ENCODE measurements at places on chromosomes 16 and 17.

GRCh38 chr17:20315311-20315710, 152.0 kb downstream of the LGALS9B start:
- no peak for DNase-seq

GRCh38 chr17:76276069-76276431, 10.9 kb downstream of the UBALD2 start:
- DNase-seq = no peak

- no peak for DNase-seq
These were observed 7.4 kb downstream of the FAM171A2 start for GRCh38 chr17:44356241-44356640.

DNA sequence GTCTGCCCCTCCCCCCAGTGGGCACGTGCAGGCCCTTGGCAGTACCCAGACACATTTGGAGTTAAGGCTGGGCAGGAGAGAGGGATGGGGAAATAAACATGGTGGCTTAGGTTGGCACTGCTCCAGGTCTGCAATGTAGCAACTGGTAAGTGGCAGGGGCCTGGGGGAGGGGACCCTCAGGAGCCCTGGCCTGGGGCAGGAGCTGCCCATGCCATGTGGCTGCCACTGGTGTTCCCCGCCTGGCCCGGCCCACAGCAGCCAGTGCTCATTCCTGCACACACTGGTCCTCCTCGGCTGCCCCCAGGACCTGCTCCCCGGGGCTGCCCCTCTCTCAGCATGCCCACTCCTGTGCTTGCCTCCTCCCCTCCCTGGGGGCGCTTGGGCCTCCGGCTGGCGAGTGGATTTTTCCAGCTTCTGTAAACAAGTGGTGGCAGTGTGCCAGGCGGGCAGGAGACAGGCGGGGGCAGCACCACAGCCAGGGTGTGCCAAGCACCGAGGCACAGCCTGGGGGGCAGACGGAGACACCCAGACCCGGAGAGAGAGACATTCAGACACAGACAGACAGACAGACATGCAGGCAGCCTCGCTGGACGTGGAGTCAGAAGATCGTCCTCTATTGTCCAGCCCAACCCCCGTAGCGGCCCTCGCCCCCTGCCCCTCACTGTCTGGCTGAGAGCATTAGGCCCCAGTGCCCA, 9.4 kb downstream of the THRA start:
- DNase-seq = no peak

- DNase-seq = no peak
These were observed 128.6 kb downstream of the CPPED1 start for GRCh38 chr16:12675046-12675445.

DNA sequence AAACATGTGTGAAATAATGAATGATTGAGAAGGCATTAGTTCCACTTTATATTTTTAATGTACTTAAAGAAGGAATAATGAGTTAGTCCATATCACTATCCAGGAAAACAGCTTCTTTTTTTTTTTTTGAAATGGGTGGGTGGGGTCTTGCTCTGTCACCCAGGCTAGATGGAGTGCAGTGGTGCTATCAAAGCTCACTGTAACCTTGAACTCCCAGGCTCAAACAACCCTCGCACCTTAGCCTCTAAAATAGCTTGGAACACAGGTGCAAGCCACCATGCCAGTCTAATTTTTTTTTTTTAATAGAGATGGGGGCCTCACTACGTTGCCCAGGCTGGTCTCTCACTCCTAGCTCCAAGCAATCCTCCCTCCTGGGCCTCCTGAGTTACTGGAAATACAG, 275.5 kb downstream of the CEP112 start:
- DNase-seq = no peak

- DNase-seq = peak; percentile 13
These were observed at the start of gene IGF2BP1 for GRCh38 chr17:48997103-48997826. TSS of gene IGF2BP1 (plus strand) at chr17:48997385. CDS start at chr17:48997746, 361 bp downstream.

DNA sequence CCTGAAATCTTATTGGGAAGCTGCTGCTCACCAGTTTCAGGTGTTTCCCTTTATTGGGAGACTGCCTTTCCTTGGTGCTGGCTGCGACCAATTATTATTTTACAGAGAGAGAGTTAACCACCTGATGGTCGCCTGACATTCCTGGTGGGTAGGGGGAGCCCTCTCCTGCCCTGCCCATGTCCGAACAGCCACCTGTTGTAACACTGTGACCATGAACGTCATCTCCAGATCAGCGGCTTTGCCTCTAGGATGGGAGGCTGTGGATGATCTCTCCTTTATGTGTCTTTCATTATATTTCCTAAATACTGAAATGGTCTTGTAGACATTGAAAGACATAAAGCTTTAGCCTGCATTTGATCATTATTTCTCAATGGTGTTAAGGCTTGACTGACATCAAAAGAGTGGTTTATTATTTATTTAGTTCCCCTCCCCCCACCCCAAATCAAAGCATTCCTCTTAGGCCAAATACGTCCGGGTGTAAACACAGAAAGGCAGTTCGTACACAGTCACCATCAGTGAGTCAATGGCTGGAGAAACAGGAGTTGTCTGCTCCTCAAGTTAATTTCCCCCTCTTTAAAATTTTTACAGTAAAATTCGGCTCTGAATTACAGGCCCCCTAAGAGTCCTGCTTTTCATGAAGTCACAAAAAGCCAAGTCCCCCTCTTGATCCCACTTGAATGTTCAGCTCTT, 57.8 kb upstream of the CACNG5 start:
- peak; percentile 32 for DNase-seq

- DNase-seq = peak; percentile 49
These were observed 4.3 kb upstream of the ALDH3A1 start for GRCh38 chr17:19752216-19753050.

DNA sequence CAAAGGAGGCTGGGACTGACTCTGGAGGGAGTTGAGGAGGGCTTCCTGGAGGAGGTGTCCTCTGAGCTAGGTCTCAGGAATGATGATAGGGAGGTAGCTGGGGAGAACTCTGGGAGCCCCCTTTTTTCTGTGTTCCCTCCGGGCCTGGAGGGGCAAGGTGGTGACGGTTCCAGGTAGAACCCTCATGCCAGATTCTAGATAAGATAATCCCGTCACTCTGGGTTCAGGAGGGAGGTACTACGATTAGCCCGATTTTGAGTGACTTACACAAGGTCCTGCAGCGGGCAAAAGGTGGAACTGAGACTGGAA, 18.7 kb upstream of the ADGRG3 start:
- DNase-seq = no peak

- DNase-seq = no peak
These were observed 32.0 kb downstream of the EMP2 start for GRCh38 chr16:10548404-10548803.

GRCh38 chr17:49002766-49003165, 5.6 kb downstream of the IGF2BP1 start:
- DNase-seq = no peak

DNA sequence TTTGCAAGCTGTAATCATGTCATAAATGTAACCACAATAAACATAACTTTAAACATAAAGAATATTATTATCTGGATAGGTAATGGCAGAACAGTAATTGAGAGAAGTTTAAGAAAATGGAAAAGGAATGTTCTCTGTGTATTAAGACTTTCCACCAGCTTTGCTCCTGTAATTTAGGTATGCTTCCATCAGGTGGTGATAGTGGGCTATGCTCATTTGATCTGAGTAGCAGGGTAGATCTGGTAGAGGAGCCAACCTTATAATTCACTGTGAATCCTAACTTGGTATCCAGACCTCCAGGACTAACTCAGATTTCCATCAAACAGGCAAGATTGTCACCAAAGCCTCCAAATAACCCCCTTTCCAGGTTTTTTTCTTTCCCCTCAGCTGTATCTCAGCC, 137.9 kb upstream of the ZKSCAN2 start:
- no peak for DNase-seq

- DNase-seq = peak; percentile 97
These were observed 4.8 kb downstream of the IL4R start for GRCh38 chr16:27318392-27319256.

DNA sequence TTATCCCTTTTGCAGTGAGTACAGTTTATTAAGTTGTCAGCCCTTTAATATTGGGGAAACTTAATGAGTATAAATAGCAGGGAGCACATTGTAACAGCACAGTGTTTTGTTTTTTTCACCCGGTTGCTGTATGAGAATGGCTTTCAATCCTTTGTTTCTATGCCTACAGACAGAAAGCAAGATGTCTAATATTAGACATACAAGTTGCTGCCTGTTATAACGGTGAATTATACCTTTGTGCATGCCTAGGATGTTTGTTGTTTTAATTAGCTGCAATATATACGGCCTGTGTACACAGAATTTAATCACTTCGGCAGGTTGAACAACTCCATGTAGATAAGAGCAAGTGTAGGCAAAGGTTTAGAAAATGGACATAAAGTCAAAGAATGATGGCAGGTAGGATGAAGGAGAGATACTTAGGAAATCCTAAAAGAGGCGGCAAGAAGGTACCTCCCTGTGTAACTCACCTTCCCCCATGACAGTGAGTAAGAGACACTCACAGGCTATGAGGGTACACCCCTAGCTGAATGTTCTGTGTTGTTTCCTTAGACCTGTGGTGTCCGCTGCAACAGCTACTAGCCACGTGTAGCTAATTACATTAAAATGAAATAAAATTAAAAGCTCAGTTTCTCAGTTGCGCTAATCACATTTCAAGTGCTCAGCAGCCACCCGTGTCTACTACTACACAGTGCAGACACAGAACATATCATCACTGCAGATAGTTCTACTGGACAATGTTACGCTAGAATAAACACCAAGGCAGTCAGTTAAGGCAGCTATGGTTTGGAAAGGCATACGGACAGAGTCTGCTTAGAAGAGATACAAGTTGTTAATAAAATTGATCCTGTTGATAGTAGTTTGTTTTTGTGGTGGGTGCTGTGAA, 10.9 kb downstream of the SLC7A6OS start:
- DNase-seq = peak; percentile 81

DNA sequence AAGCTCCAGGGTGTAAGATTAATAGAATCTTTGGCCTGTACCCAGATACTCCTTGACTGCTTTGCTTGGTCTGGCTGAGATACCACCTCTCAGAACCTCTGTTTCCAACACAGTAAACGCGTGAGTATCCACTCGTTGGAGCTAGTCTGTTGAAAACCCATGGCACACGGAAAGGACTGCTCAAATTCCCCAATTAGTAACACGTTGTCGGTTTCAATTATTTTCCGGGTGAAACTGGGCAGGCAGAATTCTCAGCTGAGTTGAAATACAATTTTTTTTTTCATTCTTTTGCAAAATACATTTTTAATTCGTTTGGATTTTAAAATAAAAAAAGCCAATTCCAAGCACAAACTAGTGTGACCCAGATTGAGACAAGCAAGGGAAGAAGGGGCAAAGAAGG, 120.5 kb downstream of the MAF start:
- DNase-seq = no peak
